ENCODE measurements at places on chromosomes 1 and 21.

GRCh38 chr1:64754173-64754572 is 9.3 kb downstream of the RAVER2 start:
- DNase-seq = no peak

DNA sequence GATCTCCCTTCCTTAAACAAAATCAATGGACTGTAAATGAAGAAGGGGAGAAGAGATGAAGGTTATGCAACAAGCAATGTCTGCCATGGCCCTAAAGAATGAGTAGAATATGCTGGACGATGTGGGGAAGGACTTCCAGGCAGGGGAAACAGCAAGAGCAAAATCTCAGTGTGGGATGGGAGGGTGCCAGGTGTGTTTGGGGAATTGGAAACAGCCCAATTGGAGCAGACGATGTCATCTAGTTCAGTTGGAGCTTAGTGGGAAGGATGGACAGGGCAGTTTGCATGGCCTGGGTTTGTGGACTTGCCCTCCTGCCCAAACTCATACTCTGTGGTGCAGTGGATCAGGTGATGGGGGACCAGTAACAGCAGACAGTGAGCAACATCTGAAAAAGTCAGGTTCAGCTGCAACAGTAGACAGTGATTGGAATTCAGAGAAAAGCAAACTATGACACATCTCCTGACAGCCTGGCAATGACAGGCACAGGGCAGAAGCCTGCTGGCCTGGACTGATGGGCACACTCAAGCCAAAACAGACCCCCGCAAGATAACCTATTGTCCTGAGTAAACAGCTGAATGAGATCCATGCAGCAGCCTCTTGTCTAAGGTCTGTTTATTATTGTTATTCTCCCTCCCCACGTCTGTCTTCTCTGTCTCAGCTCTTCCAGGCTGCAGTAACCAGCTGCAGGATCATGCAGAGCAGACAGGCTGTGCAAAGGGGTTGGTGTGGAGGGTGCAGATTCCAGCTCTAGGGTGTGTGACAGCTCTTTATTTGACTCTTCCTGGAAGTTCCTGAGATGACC is 50.5 kb upstream of the PRELP start:
- DNase-seq = no peak

DNA sequence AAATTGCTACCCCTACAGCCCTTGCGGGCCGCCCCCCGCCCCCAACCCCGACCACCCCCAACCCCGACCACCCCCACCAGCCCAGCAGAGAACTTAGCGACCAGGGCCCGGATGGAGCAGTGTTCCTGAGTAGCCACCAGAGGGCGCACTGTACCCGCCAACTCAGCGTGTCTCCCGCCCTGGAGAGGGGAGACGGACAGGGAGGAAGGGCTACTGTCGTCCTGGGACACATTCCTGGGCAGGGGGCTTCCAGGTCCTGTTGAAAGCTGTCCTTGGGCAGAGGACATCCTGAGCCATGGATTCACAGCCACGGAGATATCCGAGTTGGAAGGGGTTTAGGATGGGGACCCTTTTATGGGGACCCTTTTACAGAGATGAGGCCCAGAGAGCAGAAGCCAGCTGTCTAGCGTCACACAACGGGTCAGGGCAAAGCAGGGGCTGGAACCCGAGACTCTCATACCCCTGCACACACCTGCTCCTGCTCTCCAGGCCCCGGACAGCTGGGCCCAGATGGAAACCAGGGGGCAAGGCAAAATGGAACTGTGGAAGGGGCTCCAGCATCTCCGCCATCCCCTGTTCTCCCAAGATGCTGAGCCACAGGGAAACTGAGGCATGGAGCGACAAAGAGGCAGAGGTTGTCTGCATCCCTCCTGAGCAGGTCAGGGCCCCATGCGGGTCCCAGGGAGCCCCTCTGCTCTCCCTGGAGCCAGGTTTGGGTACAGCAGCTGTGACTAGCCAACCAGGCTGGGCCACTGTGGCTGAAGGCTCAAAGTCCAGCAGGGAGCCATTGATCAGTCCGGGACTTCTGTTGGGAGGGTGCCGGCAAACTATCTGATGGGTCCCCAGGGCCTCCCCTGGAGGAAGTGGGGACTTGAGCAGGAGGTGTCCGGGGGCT is 25.0 kb upstream of the LAPTM5 start:
- DNase-seq = peak; percentile 51

- no peak for DNase-seq
Measured at GRCh38 chr21:29481641-29482040, 182.9 kb downstream of the BACH1 start.

- no peak for DNase-seq
Measured at GRCh38 chr1:52551507-52552235, 1.2 kb downstream of the TUT4 start.

DNA sequence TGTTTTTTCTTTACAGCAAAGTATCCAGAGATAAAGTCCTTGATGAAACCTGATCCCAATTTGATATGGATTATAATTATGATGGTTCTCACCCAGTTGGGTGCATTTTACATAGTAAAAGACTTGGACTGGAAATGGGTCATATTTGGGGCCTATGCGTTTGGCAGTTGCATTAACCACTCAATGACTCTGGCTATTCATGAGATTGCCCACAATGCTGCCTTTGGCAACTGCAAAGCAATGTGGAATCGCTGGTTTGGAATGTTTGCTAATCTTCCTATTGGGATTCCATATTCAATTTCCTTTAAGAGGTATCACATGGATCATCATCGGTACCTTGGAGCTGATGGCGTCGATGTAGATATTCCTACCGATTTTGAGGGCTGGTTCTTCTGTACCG is 6.5 kb downstream of the DEGS1 start:
- no peak for DNase-seq

DNA sequence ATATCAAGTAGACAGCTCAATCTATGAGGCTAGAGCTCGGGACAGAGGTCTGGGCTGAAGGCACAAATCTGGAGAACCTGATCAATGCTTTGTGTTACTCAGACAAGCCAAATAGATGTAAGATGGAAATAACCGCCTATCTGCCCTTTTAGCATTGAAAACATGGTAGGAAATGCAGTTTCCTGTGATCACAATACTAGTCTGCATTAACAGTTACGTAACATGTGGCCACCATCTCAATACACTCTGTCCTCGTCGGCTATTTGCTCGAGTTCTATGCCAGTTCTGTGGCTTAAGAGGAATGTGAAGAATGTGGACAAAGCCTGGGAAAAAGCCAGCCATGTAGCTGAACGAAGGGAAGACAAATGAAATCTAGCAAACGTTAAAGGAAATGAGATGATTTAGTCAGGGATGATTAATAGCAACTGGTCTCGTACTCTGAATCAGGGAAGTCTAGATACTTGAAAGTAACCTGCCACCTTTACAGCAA is 73.3 kb downstream of the HSF2BP start:
- DNase-seq = no peak

DNA sequence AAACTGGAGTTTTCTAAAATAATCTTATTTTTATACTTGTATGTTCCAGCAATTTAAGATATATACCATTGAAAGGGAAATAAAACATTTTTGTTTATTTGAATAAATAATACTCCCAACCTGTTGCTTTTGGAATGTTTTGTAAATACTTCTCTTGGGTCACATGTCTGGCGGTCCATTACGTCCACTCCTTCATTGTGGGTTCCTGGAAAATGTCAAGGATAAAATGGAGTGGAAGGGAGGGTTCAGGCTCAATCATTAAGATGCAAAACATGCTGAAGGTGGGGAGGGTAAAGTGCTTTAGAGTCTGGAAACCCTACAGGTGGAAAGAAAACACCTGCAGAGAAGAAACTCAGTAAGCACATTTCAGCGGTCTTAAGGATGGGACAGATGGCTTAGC is 34.2 kb upstream of the FAM3B start:
- DNase-seq = no peak

GRCh38 chr1:178686407-178686806 is 38.6 kb upstream of the RALGPS2 start:
- DNase-seq = no peak

DNA sequence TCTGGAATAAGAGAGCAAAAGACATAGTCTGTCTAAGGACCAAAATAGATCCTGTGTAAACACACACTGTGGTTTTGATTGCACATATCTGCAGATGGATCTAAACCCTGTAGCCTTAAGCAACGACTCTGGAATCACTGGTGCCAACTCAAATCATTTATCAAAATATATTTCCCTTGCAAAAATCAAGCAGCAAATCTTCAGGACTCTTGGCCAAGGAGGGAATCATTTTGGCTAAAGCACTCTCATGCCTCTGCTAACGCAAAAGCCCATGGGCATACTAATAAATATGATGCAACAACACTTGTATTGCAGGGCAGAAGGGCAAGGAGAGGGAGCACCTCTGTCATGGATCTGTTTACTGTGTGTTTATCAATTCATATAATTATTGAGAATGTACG is 155.4 kb upstream of the DUSP10 start:
- no peak for DNase-seq

GRCh38 chr1:10632691-10633090 is 157.9 kb downstream of the PEX14 start:
- no peak for DNase-seq

Data from stimulated activated CD4-positive, alpha-beta T cell treated with anti-CD3 and anti-CD28 coated beads, TNF-alpha, amount 100 ng/mL, for 4 hours (primary cell).